ENCODE measurements at places on chromosomes 2 and 18.
A peak's percentile ranks its signal among the peaks of the same experiment; 100 is the strongest.

GRCh38 chr18:33744032-33744697 lies 166.1 kb downstream of the ASXL3 start:
- no peak for DNase-seq

DNA sequence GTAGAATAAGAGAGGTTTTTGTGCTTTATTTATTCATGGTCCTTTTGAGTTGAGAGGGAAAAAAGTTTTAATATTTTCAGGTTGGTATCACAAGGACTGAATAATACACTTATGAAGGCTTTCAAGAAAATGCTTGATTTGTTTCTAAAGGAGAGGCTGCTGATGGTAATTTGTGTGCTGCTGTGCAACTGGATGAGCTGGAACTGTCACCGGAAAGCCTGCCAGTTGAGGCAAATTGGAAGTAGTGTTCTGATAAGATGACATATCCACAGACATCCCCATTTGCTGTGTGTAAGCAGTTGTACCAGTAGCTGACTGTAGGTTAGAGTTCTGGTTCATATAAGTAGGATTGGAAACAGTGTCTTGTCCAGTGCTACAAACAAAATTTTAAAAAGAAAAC lies 21.6 kb upstream of the CACNB4 start:
- no peak for DNase-seq

DNA sequence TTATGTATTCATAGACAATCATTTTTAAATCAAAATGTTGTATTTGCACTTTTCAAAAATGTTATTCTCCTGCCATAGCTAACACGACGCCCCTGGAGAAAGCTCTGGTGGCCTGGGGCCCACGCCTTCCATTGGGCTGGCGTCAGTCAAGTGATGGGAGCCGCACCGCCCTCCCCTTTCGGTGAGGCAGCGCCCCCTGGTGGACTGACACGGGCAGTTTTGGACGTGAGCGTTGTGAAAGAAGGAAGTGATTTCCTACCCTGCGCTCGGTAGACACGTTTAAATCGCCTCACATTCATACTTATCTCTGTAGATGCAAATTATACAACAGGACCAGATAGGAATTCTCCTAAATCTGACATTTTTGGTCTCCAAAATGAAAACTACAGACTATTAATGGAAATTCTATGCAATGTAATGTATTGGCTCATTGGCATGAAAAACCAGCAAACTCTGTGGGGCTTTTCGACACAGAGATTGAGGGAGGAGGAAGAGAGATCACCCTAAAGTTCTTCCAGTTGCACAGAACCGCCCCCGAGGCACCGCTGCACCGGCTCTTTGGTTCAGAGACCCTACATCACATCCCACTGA lies 326.2 kb upstream of the SOX11 start:
- peak; percentile 82 for DNase-seq

- no peak for DNase-seq
Observed at GRCh38 chr18:44730803-44731529, 50.3 kb downstream of the SETBP1 start.

GRCh38 chr18:713135-713490 lies 683 bp upstream of the ENOSF1 start:
- no peak for DNase-seq

GRCh38 chr2:241767464-241768250 lies 9.0 kb upstream of the GAL3ST2 start:
- DNase-seq: peak; percentile 18

- DNase-seq: no peak
Observed at GRCh38 chr18:79855147-79855933, 57.6 kb downstream of the KCNG2 start.

GRCh38 chr18:78891185-78891762 lies 88.3 kb upstream of the SALL3 start:
- DNase-seq: no peak

- no peak for DNase-seq
Observed at GRCh38 chr2:218746470-218746795, 35.5 kb upstream of the CYP27A1 start.

- DNase-seq: no peak
Observed at GRCh38 chr2:21228041-21228895, 104.5 kb downstream of the TDRD15 start.

GRCh38 chr18:42011053-42011452 lies 56.0 kb downstream of the PIK3C3 start:
- DNase-seq: no peak

DNA sequence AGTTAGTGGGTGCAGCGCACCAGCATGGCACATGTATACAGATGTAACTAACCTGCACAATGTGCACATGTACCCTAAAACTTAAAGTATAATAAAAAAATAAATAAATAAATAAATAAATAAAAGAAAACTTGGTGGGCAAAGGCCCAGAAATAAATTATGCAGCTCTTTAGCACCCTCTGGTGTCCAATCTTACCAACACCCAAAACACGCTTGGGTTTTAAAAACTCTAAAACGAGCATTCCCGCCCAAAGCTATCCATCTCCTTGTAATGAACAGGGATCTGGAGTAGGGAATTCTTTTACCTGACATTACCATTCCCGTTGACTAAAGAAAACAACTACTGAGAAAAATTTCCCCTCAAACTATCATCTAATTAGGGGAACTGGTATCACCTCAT lies 2005.9 kb upstream of the CELF4 start:
- DNase-seq: no peak

DNA sequence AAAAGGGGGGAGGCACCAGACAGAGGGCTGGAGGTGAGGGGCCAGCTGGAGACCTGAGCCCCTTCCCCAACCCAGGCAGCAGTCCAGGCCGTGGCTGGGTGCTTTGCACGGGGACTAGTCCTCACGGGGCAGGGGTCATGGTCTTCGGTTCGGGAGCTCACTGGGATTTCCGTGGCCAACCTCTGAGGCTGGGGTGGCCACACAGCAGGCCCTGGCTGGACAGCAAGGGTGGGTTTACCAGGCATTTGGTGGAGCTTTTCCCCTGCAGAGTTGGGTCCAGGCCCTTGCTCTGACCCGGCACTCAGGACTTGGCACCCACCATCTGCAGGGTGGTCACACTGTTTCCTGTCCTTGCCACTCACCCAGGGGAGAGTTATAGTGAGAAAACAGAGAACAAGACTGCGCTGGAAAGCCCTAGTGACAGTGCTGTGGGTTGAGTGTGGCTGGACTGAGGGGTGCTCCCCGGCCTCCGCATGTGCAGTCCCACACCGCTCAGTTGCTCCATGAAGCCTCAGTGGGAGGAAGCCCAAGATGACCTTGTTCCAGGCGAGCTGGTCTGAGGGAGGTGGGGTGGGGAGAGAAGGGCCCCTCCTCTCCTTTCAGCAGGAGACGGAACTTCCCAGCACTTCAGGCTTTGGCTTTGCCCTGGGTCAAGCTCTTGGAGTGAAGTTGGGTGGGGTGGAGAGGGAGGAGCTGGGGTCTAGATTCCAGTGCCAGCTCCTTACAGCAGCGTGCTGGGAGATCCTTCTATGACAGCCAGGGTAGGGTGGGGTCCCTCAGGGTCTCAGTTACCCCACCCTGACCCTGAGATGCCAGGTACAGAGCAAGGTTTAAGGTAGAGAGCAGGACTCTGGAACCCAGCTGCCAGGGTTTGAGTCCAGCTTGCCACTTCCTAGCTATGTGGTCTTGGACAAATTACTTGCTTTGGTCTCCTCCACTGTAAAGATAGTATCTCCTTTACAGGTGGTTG lies 219.8 kb downstream of the DYSF start:
- peak; percentile 6 for DNase-seq

DNA sequence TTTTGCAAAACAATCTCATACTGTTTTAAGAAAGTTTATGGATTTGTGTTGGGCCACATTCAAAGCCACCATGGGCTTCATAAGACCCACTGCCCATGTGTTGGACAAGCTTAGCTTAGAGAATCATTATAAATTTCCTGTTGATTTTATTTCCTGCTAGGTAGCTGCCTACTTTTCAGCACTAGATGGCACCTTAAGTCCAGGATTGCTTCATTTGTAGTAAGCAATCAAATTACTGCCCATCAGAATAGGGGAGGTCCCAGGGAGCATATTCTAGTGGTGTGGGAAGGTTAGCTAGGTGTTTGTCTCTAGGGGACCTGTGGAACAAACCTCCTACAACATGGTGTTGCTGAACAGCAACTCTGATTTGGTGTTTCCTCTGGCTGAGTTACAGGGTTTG lies 11.0 kb upstream of the DCDC2C start:
- DNase-seq: no peak
